ENCODE measurements at places on chromosomes 2 and 18. TPM values are rescaled to one million over a fixed set of nuclear protein-coding genes. Genes with fewer than 3 reads are reported as not detected.

Gene FAM237A
- total RNA-seq: not detected

Gene KCNS3
- 8.2 TPM for total RNA-seq

Gene CKAP2L
- 10.3 TPM for total RNA-seq

Gene DSC1
- not detected for total RNA-seq

Gene POTEJ
- 0.19 TPM for total RNA-seq

Gene ICOS
- total RNA-seq: not detected

- no peak for DNase-seq
These were observed 12.3 kb upstream of the KCNJ3 start for GRCh38 chr2:154686162-154686561.

DNA sequence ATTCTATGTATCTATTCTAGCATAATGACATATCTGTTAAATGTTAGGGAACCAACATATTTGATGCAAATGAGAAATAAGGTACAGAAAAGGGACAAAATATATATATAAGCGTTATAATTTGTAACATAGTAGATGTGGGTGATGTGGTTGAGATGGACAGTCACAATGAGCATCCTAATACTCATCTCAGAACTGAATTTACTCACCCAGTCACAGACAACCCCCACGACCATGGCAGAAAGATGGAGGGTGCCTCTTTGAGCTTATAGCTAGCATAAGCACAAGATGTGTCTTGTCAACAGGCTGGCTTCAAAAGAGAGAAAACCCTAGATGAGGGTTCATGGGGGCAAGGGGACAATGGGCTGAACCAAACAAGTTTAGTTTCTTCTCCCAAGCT lies 9.1 kb upstream of the DSG3 start:
- no peak for DNase-seq

- DNase-seq: no peak
These were observed 249.0 kb downstream of the TRIB2 start for GRCh38 chr2:12965540-12966269.

GRCh38 chr2:134244086-134244485 lies 9.8 kb upstream of the MGAT5 start:
- no peak for DNase-seq

- DNase-seq: no peak
These were observed 30.9 kb downstream of the FAP start for GRCh38 chr2:162212366-162212765.

DNA sequence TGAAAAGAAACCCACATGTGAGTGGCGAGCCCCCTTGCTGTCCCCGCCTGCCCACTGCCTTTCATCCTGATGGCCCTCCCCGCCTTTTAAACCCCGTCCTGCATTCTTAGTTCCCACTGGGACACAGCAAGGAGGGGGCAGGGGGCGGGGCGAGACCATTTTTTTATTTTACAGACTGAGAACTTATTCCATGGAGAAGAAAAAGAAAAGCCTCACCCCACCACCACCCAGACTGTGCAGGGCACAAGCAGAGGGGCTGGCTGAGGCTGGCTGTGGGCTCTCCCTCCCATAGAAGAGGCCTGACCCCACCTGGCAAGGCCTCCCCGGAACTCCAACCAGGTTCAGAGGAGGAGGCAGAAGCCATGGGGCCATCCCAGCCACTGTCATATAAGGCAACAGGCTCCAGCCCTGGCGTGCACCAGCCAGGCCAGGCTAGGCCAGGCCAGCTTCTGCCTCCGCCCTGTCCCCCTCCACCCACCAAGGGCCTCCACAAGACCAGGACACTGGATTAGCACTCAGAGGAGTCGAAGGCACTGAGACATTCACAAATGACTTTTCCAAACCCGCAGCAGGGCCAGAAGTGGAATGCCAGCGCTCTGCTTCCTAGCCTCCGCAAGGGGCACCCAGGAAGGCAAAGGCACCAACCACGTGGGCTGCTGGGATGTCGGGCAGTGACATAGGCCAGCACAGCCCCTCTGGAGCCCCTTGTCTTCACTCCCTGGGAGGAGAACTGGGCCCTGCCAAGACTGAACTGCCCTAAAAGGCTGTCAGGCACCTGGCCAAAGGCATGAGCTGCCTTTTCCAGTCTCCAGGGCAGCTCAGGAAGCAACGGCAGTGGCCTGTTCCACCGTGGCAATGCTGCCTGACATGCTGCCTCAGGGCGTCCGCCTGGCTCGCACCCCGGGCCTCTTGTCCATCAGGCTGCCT lies 37.5 kb upstream of the SEMA4C start:
- DNase-seq: no peak

DNA sequence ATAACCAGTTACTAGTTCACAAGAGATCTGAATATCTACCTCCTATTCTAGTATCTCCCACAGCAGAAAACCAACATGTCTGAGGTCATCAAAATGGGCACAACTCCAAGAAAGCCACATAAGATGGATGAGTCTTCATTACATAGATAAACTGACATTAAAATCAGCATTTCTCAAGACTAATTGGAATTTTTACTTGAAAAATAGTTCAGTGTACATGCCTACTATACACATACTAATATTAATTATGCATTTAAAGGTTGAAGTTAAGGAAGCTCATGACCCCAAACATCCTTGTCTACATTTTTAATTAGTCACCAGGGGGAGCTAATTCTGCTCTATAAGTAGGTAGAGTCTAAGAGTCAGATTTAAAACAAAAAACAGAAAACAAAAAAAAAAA lies 41.9 kb downstream of the ZNF521 start:
- no peak for DNase-seq

GRCh38 chr18:70523035-70523791 lies 234.4 kb downstream of the SOCS6 start:
- no peak for DNase-seq

DNA sequence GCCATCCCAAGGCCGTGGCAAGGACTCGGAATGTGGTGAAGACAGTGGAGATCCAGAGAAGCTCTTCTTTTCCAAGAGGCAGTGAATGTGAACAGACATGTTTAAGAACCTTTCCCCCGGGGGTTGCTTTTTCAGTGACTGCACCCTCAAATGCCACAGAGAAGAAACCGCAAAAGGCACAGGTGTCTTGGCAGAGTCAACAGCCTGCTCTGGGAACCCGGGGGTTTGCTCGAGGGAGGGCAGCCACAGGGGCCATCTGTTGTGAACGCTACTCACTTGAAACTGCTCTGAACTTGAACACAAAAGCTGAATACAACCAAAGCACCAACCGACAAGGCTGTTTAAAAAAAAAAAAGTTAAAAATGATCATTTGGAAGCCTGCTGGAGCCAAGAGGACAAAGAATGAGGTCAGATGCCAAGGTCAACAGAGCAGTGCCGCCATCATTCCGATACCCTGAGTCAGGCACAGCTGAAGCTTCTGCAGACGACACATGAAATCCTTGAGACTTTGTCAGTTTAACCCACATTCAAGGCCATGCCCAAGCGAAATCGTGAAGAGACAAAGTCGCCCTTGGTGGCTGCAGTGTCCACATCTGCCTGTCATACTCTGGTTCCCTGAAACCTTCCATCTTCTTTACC lies 47.4 kb downstream of the PSMG2 start:
- no peak for DNase-seq
